ENCODE measurements at places on chromosomes 7 and 10.

DNA sequence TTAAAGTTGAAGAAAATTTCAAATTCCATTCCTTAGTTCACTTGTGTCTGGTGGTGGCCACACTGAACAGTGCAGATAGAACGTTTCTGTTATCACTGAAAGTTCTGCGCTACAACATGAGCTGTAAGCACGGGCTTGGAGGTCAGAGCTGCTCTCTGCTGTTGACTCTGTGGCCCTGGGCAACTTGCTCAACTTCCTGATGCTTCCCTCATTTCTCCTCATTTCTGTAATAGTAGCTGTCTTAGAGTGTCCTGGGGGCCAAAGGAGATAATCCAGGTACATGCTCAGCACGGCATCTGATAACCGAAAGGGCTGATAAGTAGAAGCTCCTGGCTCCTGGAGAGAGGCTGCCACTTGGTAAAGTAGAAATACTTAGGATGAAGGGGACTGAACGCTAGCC is 92.3 kb upstream of the DUSP5 start:
- DNase-seq, result no peak

- DNase-seq, result no peak
Measured at GRCh38 chr10:1137499-1138163, 81.4 kb downstream of the WDR37 start.

DNA sequence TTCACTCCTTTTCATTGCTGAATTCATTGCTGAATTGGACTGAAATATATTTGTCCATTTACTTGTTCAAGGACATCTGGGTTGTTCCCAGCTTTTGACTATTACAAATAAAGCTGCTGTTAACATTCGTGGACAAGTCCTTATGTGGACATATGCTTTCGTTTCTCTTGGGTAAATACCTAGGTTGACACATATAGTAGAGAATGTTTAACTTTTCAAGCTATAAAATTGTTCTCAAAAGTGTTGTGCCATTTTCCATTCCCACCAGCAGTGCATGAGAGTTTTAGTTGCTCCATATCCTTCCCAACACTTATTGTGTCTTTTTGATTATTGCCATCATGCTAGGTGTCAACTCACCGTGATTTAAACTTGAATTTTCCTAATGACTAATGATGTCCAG is 17.5 kb upstream of the CPVL start:
- no peak for DNase-seq

- DNase-seq, result no peak
Measured at GRCh38 chr10:60549686-60550085, 160.0 kb upstream of the ANK3 start.

- no peak for DNase-seq
Measured at GRCh38 chr10:24983946-24984345, 31.5 kb upstream of the PRTFDC1 start.

- DNase-seq, result no peak
Measured at GRCh38 chr7:80847895-80848294, 71.0 kb downstream of the SEMA3C start.

DNA sequence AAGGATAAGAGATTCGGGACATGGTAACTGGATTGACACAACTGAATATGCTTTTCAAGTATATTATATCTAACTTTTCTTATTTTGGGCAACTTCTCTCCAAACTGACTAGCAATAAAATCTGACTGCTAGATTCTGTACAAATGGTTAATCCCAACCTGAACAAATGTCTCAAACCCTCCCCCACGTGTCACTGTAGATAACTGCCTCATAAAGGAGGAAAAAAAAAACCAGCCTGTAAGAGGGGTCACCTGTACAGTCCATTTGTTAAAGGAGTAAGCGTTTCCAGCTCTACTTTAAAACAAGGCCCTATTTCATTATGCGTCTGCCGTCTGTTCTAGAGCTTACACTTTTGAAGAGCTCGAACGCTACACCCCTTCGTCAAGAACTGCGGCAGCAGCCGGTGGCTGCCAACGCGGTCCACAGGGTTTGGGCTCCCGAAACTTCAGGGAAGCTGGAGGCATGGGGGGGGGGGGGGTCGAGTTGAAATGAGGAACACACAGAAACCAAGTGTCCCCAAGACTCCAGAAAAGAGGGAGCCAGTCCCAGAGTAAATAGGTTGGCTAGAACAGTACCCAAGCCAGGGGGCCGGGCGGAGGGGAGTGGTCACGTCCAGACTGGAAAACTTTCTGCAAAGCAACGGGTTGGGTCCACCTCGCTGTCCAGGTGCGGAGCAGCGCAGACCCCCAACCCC is 492 bp downstream of the COG5 start:
- DNase-seq, result no peak

- DNase-seq, result no peak
Measured at GRCh38 chr10:33249659-33250345, 84.7 kb downstream of the NRP1 start.
